ENCODE measurements at places on chromosomes 16 and 17. TPM values are rescaled to one million over a fixed set of nuclear protein-coding genes. Genes with fewer than 3 reads are reported as not detected.

The NPIPB9 gene
- total RNA-seq: 2.0 TPM

The HOXB4 gene
- 7.8 TPM for total RNA-seq

The ASGR1 gene
- 0.35 TPM for total RNA-seq

The IRX6 gene
- total RNA-seq: not detected

The ACD gene
- 58.1 TPM for total RNA-seq

The C16orf46 gene
- total RNA-seq: not detected

The HSPB9 gene
- total RNA-seq: 0.58 TPM

The MT1G gene
- 3.4 TPM for total RNA-seq

The RAMP2 gene
- total RNA-seq: not detected

The OTOP3 gene
- not detected for total RNA-seq

GRCh38 chr17:52536489-52536888, 378.0 kb upstream of the CA10 start:
- no peak overlapping the region for H3K4me3 ChIP-seq
- H3K36me3 ChIP-seq: no peaks in the 10 kb centered on the region
- H3K4me1 ChIP-seq: no peaks in the 10 kb centered on the region
- H3K27me3 ChIP-seq: no peaks in the 10 kb centered on the region

DNA sequence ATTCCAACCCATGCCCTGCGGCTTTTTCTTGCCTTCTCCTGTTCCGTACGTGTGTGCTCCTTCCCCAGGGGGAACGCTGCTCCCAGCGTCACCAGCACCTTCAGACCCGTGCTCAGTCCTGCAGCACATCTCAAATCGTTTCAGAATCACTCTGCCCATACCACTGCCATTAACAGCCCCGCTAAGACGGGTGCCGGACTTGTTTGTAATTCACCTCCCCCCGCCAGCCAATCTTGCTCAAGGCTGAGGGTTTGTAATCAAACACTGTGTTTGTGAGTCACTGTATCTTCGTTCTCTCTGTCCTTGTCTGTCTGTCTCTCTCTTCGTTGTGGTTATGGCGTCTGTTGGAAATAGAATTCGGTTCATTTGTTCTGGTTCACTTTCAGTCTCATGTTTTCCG, 17.3 kb downstream of the CARD14 start:
- no peak for DNase-seq
- peaks cover 12% of the 10 kb centered on the region for H3K27me3 ChIP-seq
- H3K27ac ChIP-seq: no peak overlapping the region
- no peaks in the 10 kb centered on the region for H3K36me3 ChIP-seq
- H3K4me1 ChIP-seq: peaks cover 5% of the 10 kb centered on the region

DNA sequence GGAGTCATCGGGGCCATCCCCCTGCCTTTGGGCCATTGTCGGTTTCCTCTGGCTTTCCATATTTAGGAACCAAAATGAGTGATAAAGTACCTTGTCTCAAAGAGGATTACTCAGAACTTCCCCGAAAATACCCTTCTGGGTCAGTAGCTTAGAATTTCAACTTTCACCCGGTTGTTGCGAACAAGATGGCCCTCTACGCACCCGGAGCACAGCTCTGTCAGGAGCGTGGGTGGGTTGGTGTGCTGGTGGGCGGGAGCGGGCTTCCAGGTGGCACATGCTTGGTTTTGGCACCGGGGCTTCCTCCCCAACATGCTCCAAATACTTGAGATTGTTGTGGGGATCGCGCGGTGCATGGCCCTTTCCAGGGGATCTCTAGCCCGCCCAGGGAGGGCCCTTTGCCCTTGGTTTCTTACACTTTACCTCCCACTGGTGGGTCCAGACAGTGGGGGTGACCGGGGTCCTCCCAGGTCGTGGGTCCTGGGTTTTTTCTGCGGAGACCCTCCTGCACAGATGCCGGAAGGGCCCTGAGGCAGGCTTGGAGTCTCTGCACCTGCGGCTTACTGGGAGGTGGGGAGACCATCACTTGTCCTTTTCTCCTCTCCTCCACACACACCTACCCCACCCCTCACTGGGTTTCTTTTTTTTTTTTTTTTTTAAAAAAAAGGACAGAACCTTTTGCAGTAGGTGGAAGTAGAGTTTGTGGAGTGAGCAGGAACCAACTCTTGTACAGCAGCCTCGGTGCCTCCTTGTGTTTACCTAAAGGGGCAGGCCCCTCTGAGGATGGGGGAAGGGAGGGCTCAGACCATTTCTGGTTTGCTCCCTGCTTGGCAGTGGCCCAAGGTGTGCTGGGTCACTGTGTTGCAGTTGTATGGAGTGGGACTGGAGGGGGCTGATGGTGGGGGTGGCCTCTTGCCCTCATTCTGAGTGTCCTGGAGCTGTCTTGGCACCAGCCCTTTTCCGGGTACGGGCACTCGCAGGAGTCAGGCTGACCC, 142.1 kb downstream of the SEC14L1 start:
- peaks cover 16% of the 10 kb centered on the region for H3K4me1 ChIP-seq
- no peak for DNase-seq
- H3K27ac ChIP-seq: peak overlapping the region; percentile 47

GRCh38 chr17:43444223-43445008, 39.4 kb upstream of the DHX8 start:
- no peak overlapping the region for H3K27ac ChIP-seq
- no peaks in the 10 kb centered on the region for H3K36me3 ChIP-seq
- no peak for DNase-seq
- H3K4me1 ChIP-seq: no peaks in the 10 kb centered on the region

- no peaks in the 10 kb centered on the region for H3K27me3 ChIP-seq
- peaks cover 67% of the 10 kb centered on the region for H3K36me3 ChIP-seq
- no peak overlapping the region for H3K4me3 ChIP-seq
- H3K4me1 ChIP-seq: peaks cover 28% of the 10 kb centered on the region
- no peak for DNase-seq
- no peak overlapping the region for H3K27ac ChIP-seq
These were observed 10.3 kb upstream of the RARA start for GRCh38 chr17:40298726-40299125.

GRCh38 chr16:72443809-72444208, 271.9 kb upstream of the PMFBP1 start:
- H3K27ac ChIP-seq: no peak overlapping the region
- no peak for DNase-seq
- no peak overlapping the region for H3K4me3 ChIP-seq
- no peaks in the 10 kb centered on the region for H3K27me3 ChIP-seq
- no peaks in the 10 kb centered on the region for H3K4me1 ChIP-seq

DNA sequence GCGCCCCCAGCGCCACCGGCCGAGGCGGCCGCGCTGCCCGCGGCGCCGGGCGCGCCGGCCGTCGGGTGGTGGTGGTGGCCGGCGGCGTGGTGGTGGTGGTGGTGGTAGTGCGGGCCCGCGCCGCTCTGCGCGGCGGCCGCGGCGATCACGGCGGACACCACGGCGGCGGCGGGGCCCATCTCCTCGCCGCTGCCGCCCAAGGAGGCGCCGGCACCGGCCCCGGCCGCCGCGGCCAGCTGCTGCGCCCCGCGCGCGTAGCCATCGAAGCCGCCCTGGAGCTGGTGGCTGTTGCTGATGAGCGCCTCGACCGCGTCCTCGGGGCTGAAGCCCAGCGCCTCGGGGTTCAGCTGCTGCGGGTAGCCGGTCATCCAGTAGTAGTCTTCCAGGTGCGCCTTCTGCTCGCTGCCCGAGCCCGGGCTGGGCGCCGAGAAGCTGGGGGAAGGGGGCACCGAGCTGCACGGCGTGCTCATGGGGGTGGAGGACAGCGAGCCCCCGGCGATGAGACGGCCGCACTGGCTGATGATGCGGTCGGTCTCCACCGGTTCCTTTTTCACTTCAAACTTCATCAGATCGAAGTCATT, 1.2 kb downstream of the MAF start:
- peaks cover 42% of the 10 kb centered on the region for H3K4me1 ChIP-seq
- H3K4me3 ChIP-seq: peak overlapping the region; percentile 88
- peak overlapping the region; percentile 94 for H3K27ac ChIP-seq

- no peak overlapping the region for H3K27ac ChIP-seq
- H3K36me3 ChIP-seq: no peaks in the 10 kb centered on the region
- DNase-seq: peak; percentile 45
- peaks cover 3% of the 10 kb centered on the region for H3K27me3 ChIP-seq
These were observed 175.3 kb downstream of the UTP18 start for GRCh38 chr17:51435641-51436091.

DNA sequence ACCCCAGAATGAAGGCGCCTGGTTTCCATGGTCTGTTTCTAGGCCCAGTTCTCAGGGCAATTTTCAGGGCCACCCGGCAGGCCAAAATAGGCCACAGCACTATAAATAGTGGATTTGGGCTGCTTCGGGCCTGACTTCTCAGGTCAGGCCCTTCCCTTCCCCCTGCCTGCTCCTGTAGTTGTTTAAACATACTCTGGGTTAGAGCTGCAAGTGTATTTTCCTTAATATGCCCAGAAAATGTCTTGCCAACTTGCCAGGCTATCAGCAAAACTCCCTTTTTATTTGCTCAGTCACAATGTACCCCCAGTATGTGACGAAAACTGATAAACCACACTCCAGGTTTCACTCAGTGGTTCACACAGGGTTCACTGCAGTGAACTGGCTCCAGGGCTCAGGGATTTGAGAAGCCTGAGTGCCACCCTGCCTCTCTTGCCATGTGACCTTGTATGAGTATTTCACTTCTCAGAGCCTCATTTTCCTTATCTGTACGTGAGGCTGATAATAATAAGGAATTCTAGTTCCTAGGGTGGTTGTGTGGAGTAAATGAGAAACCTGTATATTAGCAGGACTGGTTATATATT, 76.5 kb downstream of the GPRC5B start:
- peaks cover 37% of the 10 kb centered on the region for H3K4me1 ChIP-seq
- H3K27me3 ChIP-seq: no peaks in the 10 kb centered on the region
- DNase-seq: peak; percentile 57
- no peak overlapping the region for H3K27ac ChIP-seq
- H3K4me3 ChIP-seq: no peak overlapping the region

DNA sequence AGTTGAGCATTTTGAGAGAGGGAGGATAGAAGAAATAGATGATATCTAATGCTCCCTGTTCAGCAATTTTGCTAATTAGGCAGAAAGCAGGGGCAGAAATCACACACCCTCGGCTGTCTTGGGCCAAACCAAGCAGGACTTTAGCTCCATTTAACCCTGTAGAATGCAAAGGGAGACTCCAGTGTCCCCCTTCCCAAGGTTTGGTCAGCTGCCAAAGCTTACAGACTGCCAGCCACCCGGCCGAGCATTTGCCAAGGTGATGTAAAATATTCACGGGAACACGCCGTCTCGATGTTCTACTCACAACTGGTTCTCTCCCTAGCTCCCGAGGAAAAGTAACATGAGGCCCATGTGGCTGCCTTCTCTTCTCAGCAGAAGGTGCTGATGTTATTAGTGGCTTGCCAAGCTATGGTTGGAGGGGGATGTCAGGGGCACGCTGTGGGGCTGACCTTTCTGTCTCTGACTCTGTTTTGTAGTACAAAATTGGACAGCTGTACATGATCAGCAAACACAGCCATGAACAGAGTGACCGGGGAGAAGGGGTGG, 155.3 kb downstream of the PITPNC1 start:
- H3K27ac ChIP-seq: no peak overlapping the region
- H3K4me3 ChIP-seq: no peak overlapping the region
- no peak for DNase-seq
- H3K4me1 ChIP-seq: peaks cover 23% of the 10 kb centered on the region

GRCh38 chr17:61422116-61422799, 22.6 kb downstream of the TBX2 start:
- H3K4me3 ChIP-seq: no peak overlapping the region
- H3K27ac ChIP-seq: no peak overlapping the region
- peak; percentile 26 for DNase-seq
- no peaks in the 10 kb centered on the region for H3K4me1 ChIP-seq
- H3K36me3 ChIP-seq: no peaks in the 10 kb centered on the region
- peaks cover 58% of the 10 kb centered on the region for H3K27me3 ChIP-seq

GRCh38 chr16:50229149-50229726, 37.1 kb upstream of the ADCY7 start:
- DNase-seq: no peak
- H3K27ac ChIP-seq: no peak overlapping the region
- peaks cover 38% of the 10 kb centered on the region for H3K36me3 ChIP-seq
- H3K4me3 ChIP-seq: no peak overlapping the region

- no peaks in the 10 kb centered on the region for H3K27me3 ChIP-seq
- H3K36me3 ChIP-seq: no peaks in the 10 kb centered on the region
- no peak for DNase-seq
- H3K4me1 ChIP-seq: no peaks in the 10 kb centered on the region
These were observed 111.7 kb downstream of the ABCA8 start for GRCh38 chr17:68843522-68843921.

DNA sequence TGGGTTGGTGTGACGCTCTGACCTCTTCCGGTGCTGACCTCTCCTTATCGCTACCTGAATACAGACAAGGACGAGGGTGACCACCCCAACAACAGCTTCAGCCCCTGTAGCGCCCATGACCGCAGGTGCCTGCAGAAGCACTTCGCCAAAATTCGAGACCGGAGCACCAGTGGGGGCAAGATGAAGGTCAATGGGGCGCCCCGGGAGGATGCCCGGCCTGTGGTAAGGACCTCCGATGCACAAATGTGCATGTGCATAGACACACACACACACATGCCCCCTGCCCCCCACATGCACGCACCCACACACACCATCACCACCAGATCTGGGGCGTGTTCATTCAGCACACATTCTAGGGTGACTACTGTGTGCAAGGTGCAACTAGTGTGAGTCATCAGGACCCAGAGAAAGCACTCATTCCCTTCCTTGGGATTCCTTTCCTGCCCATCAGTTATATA, 9.7 kb downstream of the IGFBP4 start:
- DNase-seq: no peak
- H3K27me3 ChIP-seq: peaks cover 7% of the 10 kb centered on the region
- peaks cover 13% of the 10 kb centered on the region for H3K4me1 ChIP-seq
- H3K36me3 ChIP-seq: no peaks in the 10 kb centered on the region

GRCh38 chr16:81632392-81633146, 146.5 kb upstream of the PLCG2 start:
- H3K27ac ChIP-seq: peak overlapping the region; percentile 92
- H3K4me3 ChIP-seq: peak overlapping the region; percentile 4
- H3K27me3 ChIP-seq: no peaks in the 10 kb centered on the region
- no peaks in the 10 kb centered on the region for H3K36me3 ChIP-seq

DNA sequence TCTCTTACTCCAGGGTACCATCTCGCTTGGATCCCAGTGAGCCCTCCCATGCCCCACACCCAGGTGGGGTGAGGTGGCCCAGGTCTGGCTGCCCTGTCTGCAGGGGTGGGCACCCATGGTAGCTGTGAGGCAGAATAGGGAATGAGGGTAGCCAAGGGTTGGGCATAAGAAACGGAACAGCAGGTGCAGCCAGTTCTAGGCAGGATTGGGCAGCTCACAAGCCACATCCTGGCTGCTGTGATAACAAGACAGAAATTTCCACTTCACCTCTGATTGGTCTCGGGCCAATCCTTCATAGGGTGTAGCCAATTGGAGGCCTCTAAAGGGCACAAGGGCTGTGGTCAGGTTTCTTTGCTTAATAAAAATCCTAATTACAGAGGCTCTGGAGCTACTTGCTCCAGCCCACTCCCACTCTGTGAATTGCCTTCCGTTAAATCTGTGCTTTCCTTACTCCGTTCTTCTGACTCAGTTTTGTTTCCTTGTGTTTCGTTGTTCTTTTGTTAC, 1.5 kb upstream of the ARHGDIG start:
- no peaks in the 10 kb centered on the region for H3K36me3 ChIP-seq
- H3K27me3 ChIP-seq: peaks cover 33% of the 10 kb centered on the region
- H3K4me1 ChIP-seq: peaks cover 6% of the 10 kb centered on the region
- H3K4me3 ChIP-seq: no peak overlapping the region
- DNase-seq: peak; percentile 62

GRCh38 chr17:68293490-68294195, 2.3 kb downstream of the ARSG start:
- H3K27ac ChIP-seq: no peak overlapping the region
- peaks cover 72% of the 10 kb centered on the region for H3K4me1 ChIP-seq
- peaks cover 21% of the 10 kb centered on the region for H3K36me3 ChIP-seq
- no peak overlapping the region for H3K4me3 ChIP-seq

All from activated CD8-positive, alpha-beta memory T cell treated with anti-CD3 and anti-CD28 coated beads, Interleukin-2, amount 10 ng/mL, durations not matched to agents 7 days and 5 days (primary cell).